ENCODE measurements at places on chromosomes 6 and 20.

DNA sequence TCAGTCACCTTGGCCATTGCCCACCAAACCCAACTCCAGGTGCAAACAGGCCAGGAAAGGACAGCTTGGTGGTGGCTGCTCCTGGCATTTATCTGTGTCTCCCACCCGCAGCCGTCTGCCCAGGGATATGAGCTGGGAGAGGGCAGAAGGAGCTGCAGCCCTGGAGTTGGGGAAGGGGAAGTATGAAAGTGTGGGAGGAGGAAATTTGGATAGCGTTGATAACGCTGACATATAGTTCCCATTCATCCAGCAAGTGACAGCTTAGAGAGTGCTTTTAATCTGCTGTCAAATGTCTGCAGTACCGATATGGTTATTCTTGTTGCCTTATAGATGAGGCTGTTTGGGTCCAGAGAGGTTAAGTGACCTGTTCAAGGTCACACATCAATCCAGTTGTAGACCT lies 741 bp downstream of the KCNK16 start:
- DNase-seq: no peak

DNA sequence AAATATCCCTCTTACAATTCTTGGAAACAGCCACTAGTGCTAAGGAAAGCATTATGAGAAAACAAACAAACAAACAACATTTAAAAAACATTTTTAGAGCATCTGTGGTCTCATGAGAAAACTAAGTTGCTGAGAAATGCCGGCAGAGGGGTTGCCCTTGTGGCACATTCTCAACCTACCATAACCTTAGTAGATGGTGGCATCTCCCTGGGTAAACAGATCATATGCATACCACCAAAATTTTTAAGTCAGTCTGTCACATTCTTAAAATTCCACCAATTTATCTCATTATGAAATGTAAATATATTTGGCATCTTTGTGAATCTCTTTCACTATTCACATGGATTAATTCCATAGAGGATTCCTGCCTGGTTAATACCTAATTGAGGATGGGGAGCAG lies 575.7 kb upstream of the MARCKS start:
- no peak for DNase-seq

DNA sequence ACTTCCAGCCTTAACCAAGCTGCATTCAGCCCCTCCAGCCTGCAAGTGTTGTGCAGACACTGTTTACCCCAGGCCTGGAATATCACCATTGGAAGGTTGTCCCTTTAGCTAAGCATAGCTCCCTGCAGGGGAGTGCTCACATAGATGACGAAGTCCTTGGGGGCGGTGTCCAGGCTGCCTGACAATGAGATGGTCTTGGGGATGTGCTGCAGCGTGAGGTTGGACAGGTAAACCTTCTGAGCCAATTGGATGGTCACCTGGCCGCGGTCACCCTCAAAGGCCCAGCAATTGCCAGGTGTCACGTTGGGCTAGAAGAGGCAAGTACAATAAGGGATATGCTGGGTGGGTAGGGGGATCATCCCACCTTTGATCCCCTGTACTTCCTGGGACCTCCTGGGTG lies 18.6 kb downstream of the SUN5 start:
- DNase-seq: no peak

GRCh38 chr6:154473324-154473723 lies 37.2 kb downstream of the CNKSR3 start:
- DNase-seq: no peak
